ENCODE measurements at places on chromosomes 16 and 17.

DNA sequence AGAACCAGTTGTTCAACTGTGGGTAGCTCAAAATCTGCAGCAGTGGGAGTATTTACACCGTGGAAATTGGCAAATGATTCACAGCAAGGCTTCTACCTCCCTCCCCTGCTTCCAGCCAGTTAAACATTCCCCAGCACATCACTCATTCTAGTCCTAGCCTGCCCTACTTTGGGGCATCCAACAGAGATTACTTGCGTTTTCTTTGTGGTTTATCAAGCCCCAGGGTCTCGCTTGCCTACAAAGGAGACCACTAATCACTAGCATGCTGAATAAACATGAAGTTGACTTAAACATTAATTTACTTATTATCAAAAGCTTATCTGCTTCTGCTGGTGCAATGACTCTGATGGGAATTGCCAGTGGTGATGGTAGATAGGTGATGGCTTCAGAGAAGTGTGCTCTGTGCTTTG, 94.5 kb downstream of the MARF1 start:
- DNase-seq: no peak

GRCh38 chr16:80591071-80591915, 50.5 kb downstream of the DYNLRB2 start:
- DNase-seq: peak; percentile 50

DNA sequence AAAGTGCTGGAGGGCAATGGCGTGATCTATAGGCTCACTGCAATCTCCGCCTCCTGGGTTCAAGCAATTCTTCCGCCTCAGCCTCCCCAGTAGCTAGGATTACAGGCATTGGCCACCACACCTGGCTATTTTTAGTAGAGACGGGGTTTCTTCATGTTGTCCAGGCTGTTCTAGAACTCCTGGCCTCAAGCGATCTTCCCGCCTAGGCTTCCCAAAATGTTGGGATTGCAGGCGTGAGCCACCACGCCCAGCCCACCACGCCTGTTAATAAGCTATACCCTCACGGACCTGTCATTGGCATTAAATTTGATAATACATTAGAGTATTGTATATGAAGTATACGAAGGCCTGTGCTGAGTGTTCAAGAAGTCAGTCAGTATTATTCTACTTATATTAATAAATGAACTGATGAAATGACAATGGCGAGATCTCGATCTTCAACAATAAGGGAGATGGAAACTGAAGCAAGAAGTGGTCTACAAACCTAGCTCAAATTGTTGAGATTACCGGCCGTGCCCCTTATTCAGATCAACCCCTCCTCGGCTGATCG, 818 bp upstream of the BCAS3 start:
- no peak for DNase-seq

- peak; percentile 30 for DNase-seq
Observed at GRCh38 chr17:17125136-17126084, 80.7 kb downstream of the PLD6 start.

- DNase-seq: no peak
Observed at GRCh38 chr17:21298056-21298982, 13.8 kb downstream of the MAP2K3 start.

- no peak for DNase-seq
Observed at GRCh38 chr17:78507526-78507925, 69.7 kb downstream of the DNAH17 start.

- no peak for DNase-seq
Observed at GRCh38 chr17:71067669-71068407, 898.5 kb downstream of the KCNJ2 start.

GRCh38 chr17:57294629-57295501, 38.5 kb downstream of the MSI2 start:
- peak; percentile 70 for DNase-seq

GRCh38 chr16:404971-405486, 3.3 kb downstream of the DECR2 start:
- DNase-seq: no peak

GRCh38 chr17:42677921-42678781, 1.4 kb upstream of the PLEKHH3 start:
- peak; percentile 81 for DNase-seq

- peak; percentile 24 for DNase-seq
Observed at GRCh38 chr17:7502987-7503386, 18.8 kb downstream of the POLR2A start.

DNA sequence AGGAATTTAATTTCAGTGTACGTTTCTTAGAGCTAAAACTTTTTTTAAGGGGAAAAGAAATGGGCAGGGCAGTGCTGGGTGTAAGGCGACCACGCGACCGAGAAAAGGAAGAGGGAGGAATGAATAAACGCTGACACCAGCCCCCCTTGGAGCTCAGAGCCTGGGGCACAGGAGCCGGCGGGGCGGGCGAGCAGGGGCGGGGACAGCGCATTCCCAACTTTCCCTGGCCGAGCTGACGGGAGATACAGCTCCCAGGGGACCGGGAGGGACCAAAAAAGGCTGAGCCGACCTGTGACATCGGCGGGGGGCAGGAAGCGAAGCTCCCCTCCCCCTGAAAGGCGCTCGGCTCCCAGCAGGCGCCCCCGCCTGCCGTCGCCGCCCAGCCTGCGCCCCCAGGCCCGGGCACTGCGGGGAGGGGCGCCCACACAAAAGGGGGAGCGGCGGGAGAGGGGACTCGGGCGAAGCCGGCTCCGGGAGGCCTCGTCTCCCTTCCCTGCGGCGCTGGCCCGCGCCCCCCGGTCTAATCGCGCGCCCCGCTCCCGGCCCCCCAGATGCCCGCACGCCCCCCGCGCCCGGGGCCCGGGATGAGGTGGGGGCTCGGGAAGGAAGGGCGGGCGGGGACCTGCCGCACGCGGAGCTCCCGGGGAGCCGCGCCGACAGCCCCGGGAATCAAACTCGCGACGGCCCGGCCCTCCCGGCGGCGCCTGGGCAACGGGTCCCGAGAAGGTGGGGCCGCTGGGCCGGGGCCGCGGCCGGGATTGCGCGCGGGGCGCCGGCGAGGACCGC, 622 bp downstream of the CUEDC1 start:
- no peak for DNase-seq

- DNase-seq: peak; percentile 23
Observed at GRCh38 chr17:82003411-82004381, 19.0 kb downstream of the CENPX start.

DNA sequence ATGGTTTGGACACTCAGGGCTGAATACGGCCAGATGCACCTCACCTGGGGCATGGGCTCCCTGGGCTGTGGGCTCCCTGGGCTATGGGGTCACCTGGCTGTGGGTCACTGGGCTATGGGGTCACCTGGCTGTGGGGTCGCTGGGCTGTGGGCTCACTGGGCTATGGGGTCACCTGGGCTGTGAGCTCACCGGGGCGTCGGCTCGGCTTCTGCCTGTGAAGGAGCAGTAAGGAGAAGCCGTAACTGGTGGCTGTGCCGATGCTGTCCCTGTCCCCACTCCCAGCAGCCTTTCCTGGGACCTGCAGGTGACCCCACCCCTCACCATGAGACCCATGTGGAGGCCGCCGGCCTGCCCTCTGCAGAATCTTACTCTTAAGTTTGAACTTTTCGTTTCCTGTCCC, 1.9 kb upstream of the PERCC1 start:
- no peak for DNase-seq

GRCh38 chr17:44736551-44737240, 22.1 kb upstream of the ADAM11 start:
- DNase-seq: no peak

DNA sequence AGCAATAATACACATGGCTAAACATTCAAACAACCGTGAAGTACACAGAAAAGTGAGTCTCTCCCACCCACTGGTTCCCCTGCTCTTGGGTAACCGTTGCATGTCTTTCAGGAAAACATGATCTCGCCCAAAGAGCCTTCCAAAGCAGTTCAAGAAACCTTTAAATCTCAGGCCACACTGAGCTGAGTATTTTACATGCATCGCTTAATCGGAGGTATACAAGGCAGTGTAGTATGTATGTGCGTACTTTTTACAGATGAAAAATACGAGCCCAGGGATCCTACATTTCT, 741 bp upstream of the DEXI start:
- no peak for DNase-seq

GRCh38 chr16:89576153-89577054, 846 bp downstream of the CPNE7 start:
- no peak for DNase-seq

DNA sequence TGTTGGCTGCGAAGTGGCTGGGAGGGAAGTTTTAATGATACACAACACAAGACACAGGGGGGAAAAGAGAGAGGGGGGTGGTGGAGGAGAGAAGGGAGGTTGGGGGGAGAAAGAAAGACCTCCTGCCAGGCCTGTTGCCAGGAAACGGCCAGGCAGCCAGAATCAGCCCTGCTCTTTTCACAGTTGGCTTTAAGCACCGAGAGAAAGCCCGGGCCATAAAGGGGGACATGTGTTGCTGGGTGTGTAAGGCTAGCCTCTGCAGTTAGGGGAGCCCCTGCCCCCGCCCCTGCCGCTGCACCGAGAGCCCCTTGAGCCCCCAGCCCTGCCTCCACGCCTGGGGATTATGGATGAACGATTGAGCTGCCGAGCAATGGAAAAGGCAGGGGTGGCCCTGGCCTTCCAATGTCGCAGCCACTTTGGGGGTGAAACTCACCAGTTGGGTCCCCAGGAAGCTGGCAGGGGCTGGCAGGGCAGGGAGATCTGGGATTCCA, 13.9 kb upstream of the WNT3 start:
- DNase-seq: no peak

- no peak for DNase-seq
Observed at GRCh38 chr17:8375738-8376259, 705 bp downstream of the KRABD2 start.

- no peak for DNase-seq
Observed at GRCh38 chr16:27625050-27625697, 75.2 kb downstream of the KATNIP start.

DNA sequence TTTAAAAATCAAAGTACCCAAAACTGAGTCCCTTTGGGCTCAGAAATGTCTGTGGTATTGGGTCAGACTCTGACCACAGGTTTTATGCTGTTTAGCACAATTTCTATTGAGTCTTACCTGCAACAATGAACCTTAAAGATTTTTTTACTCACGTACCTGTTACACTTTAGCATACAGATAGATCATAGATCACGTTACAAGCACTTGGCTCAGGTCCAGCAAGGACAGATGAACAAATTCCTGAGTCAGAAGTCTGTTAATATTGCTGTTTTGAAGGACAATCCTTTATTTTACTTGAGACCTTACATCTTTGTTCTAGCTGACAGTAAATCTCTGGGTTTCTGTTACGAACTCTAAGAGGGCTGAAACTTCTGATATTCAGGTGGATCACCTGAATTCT, 12.8 kb downstream of the SLC7A6OS start:
- DNase-seq: no peak

- DNase-seq: no peak
Observed at GRCh38 chr17:37746617-37747016, 1.8 kb upstream of the HNF1B start.

- no peak for DNase-seq
Observed at GRCh38 chr17:50053654-50053960, 2.3 kb upstream of the ITGA3 start.

All from activated CD8-positive, alpha-beta T cell treated with anti-CD3 and anti-CD28 coated beads for 36 hours (primary cell).